Prostate gland (tissue), 2 donors: ENCODE measurements at places on chromosomes 2 and 18. TPM values are rescaled to one million over a fixed set of nuclear protein-coding genes. Genes with fewer than 3 reads are reported as not detected.
A peak's percentile ranks its signal among the peaks of the same experiment; 100 is the strongest.

DNA sequence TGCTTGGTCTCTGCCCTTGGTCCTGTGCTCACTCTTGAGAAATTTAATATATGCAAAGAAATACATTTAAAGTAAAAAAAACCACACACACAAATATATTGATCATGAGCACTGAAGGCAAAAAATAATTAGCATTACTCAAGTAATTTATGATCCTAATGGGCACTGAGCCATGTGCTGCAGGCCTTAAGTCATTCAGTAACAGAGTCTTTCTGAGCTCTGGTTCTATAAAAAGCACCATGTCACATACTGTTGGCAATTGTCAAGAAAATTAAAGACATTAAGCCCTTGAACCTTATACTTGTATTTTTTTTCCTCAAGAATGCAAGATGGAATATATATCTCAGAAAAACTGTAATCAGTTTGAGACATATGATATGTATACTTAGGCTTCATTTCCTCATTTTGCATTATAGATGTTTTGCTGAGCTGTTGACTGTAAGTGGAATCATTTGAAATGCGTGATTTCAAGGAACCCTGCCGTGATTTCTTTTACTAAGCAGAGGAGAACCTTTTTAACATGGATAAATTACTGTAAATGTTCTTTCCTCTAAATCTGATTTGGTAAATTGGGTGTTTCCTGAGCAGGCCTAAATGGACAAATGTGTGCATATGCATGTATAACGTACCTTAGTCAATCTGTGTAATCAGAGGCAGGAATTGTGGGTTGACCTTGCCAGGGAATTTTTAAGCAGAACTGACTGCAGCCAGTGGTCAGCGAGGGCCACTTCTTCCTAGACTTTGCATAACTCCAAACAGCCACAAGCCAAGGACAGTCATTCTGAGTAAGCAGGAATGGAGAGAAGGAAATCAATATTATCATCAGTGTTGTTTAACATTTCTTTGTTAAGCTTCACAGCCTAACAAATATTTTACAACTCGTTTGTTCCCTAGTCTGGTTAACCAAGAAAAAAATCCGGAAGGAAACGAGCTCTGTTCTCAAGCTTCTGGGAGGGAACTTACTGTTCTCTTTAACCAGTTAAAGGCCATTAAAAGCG is 191.5 kb upstream of the ATP5MC3 start:
- no peak for DNase-seq
- H3K4me3 ChIP-seq: no peak overlapping the region
- H3K27me3 ChIP-seq: no peaks in the 10 kb centered on the region
- H3K27ac ChIP-seq: no peak overlapping the region
- H3K4me1 ChIP-seq: no peaks in the 10 kb centered on the region

DNA sequence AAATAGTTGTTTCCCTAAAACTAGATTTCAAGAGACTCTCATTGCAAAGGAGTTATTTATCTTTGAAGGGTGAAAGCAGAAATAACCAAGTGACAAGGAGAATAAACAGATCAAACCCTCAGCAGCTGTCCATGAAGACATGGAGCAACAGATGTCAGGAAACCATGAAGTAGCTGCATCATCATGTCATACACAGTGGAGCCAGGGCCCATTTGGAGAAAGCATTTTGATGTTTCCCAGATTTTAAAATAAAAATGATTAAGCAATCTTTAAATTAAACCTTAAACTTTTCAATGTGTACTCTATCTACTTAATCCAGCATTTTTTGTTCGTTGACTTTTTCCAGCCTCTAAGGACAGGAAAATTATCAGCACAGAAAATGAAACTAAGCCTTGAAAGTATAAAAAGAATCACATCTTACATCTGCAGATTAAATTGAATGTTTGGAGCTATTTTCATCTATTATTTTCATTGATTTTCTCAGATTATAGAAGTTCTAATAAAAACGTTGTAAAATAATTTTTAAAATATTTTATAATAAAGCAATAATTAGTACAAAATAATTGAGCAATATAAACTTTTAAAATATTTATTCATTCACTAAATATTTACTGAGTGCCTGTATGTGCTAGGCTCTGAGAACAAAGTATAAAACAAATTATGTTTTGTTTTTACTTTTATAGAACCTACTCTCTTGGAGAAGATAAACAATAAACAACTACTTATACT is 860.1 kb downstream of the BCL11A start:
- H3K27me3 ChIP-seq: no peaks in the 10 kb centered on the region
- DNase-seq: no peak
- H3K4me1 ChIP-seq: no peaks in the 10 kb centered on the region

GRCh38 chr2:17093712-17094111 is 424.5 kb downstream of the RAD51AP2 start:
- H3K36me3 ChIP-seq: no peaks in the 10 kb centered on the region
- no peaks in the 10 kb centered on the region for H3K27me3 ChIP-seq
- no peak overlapping the region for H3K4me3 ChIP-seq
- no peak overlapping the region for H3K27ac ChIP-seq

GRCh38 chr2:96261328-96262003 is 4.3 kb downstream of the TMEM127 start:
- no peak overlapping the region for H3K4me3 ChIP-seq
- no peak for DNase-seq
- no peaks in the 10 kb centered on the region for H3K36me3 ChIP-seq
- H3K27me3 ChIP-seq: no peaks in the 10 kb centered on the region

DNA sequence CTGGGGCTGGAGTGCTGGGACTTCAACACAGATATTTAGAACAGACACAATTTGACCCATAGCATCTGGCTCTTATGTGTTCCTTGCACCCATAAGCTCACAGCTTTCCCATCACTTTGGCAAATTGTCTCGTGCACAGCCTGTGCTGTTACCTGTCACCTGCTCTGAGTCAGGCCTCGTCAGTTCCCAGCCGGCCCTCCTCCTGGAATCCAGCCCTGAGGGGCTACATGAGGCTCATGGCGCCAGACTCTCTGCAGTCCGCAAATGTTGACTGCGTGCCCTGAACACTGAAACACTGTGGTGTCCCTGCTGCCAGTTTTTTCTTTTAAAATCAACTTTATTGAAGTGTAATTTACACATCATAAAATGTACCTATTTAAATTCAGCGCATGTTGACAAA is 65.4 kb upstream of the BZW1 start:
- no peaks in the 10 kb centered on the region for H3K27me3 ChIP-seq
- H3K27ac ChIP-seq: peak overlapping the region; percentile 77
- H3K36me3 ChIP-seq: no peaks in the 10 kb centered on the region

GRCh38 chr2:100895402-100895801 is 75.5 kb downstream of the NPAS2 start:
- H3K27ac ChIP-seq: no peak overlapping the region
- H3K36me3 ChIP-seq: no peaks in the 10 kb centered on the region
- no peaks in the 10 kb centered on the region for H3K27me3 ChIP-seq
- H3K4me3 ChIP-seq: no peak overlapping the region
- peak; percentile 33 for DNase-seq

DNA sequence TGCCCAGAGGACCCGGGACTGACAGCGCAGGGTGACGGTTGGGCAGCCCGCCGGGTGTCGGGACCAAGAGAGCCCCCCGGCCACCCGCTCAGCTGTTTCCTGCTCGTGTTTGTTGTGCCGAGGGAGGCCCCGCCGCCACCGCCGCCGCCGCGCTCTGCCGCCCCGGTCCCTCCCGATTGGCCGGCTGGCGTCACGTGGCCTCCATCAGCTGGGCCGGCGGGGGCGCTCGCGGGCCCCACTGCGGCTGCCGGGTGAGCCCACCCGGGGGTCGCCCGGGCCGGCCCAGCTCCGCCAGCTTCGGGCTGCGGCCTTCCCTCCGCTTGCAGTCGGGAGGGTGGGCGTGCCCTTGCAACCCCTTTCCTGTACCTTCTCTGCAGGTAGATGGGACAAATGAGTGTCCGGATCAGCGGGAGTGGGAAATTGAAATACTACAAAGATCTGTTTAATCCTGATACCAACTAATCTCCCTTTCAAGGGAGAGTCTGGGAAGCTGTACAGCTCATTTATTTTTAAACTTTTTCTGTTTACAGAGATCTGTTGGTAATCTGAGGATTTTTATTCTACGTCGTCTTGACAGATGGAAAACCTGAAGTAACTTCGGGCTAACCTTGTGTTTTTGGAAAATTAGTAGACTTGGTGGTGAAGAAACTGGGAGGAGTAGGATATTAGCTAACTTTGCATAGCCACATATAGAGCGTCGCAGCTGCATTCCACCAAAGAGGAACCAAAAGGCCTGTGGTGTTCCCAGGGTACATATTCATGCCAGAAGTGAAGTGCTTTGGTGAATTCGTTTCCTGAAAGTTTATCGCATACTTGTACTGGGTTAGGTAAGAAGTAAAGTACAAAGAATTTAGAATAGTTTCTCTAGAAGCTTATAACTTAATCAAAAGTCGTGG is 1.2 kb downstream of the YPEL5 start:
- no peaks in the 10 kb centered on the region for H3K27me3 ChIP-seq
- peak overlapping the region; percentile 100 for H3K27ac ChIP-seq
- peak; percentile 77 for DNase-seq
- H3K4me1 ChIP-seq: peaks cover 12% of the 10 kb centered on the region
- no peaks in the 10 kb centered on the region for H3K36me3 ChIP-seq

GRCh38 chr2:45554742-45555140 is 56.3 kb downstream of the SRBD1 start:
- no peak overlapping the region for H3K27ac ChIP-seq
- no peak for DNase-seq
- no peaks in the 10 kb centered on the region for H3K27me3 ChIP-seq
- H3K4me3 ChIP-seq: no peak overlapping the region

GRCh38 chr18:24924066-24924716 is 427.8 kb downstream of the ZNF521 start:
- no peaks in the 10 kb centered on the region for H3K36me3 ChIP-seq
- no peak overlapping the region for H3K27ac ChIP-seq
- no peaks in the 10 kb centered on the region for H3K27me3 ChIP-seq
- no peak overlapping the region for H3K4me3 ChIP-seq
- DNase-seq: no peak

DNA sequence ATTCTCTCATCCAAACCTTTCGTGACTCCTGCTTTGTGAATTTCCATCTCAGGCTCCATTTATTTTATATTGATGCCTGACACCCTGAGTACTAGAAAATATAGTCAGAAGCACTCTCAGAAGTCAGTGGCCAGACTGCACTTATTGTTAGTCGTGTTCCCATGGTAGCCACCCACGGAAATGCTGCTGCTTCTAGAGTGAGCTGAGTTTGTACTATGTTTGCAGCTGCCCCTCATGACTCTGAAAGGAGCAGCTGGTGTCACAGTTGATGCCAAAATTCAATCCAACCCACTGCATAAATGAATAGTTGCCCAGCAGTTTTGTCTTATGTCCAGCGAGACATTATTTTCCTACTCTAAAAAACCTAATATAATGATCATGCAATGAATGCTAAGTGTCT is 265.2 kb upstream of the SPHKAP start:
- no peak for DNase-seq
- no peaks in the 10 kb centered on the region for H3K27me3 ChIP-seq
- H3K36me3 ChIP-seq: no peaks in the 10 kb centered on the region

DNA sequence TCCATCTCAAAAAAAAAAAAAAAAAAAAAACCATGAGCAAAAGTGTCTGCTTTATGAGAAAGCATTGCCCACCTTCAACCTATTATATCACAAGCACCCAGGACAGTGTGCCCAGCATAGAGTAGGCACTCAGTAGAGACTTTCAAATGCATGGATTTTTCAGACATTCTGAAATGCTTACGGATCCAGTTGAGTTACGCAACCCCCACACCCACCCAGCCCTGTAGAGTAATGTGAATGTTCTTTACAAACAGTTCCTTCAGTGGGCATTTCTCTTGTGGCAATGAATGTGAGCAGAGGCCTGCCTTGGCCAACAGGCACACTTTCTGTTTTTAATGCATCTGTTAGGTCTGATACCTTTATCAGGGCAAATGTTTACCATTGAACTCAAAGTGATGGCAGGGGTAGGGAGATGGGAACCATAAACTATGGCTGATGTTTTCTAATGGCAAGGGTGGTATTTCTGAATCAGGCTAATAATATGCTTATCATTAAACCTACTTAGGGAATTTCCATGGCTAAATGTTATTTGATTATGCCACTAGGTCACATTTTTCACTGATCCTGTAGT is 65.0 kb upstream of the RPL31 start:
- H3K27me3 ChIP-seq: no peaks in the 10 kb centered on the region
- H3K4me1 ChIP-seq: no peaks in the 10 kb centered on the region
- H3K27ac ChIP-seq: no peak overlapping the region
- no peak for DNase-seq
- no peaks in the 10 kb centered on the region for H3K36me3 ChIP-seq

- no peaks in the 10 kb centered on the region for H3K4me1 ChIP-seq
- H3K36me3 ChIP-seq: no peaks in the 10 kb centered on the region
- H3K4me3 ChIP-seq: no peak overlapping the region
- H3K27ac ChIP-seq: no peak overlapping the region
These were observed 284.6 kb downstream of the SP3 start for GRCh38 chr2:173680574-173680973.

DNA sequence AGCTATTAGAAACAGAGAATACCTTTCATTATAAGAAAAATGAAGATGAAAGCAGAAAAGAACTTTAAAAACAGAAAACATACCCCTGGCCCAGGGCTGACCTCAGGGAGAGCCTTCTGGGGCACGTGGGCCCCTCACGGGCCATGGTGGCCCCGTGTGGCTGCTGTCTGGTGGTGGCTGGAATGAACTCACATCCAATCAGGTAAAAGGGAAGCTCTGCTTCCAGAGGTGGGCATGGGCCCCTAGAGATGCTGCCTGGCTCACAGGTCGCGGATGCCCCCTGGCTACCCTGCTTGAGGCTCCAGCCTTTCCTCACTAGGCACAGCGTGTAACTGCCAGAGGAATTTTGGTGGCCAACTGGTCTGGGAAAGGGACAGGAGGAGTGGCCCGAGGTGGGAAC is 16.6 kb downstream of the SNORC start:
- H3K36me3 ChIP-seq: no peaks in the 10 kb centered on the region
- H3K4me3 ChIP-seq: no peak overlapping the region
- DNase-seq: no peak
- H3K27me3 ChIP-seq: no peaks in the 10 kb centered on the region

DNA sequence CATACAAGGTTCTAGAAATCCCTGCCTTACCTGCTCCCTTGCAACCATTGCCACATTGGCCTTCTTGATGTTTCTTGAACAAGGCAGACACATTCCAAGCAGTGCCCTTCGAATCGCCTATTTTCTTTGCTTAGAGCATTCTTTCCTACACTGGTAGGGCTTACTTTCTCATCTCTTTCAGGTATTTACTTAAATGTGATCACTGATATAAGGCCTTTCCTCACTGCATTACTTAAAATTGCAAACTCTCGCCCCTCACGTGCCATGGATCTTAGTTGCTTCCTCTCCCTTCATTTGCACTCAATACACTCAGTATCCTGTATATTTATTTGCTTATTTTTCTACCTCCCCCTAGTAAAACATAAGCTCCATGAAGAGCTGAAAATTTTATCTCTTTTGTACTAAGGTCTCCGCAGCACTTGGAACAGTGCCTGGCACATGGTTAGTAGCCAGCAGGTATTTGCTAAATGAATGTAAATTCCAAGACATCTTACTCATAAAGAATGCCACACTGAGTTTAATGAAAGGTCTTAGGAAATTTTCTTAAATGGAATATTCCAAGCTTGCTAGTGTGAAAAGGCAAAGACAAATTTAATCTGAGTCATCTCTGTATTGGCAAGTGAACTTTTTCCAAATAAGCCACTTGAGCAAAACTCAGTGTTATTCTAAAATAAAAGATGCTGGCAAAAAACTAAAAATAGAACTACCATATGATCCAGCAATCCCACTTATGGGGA is 42.4 kb upstream of the FIGN start:
- DNase-seq: no peak
- H3K27ac ChIP-seq: no peak overlapping the region
- no peaks in the 10 kb centered on the region for H3K36me3 ChIP-seq
- H3K4me1 ChIP-seq: no peaks in the 10 kb centered on the region
- no peak overlapping the region for H3K4me3 ChIP-seq
- H3K27me3 ChIP-seq: no peaks in the 10 kb centered on the region

SERPINB3 gene
- 8.8 TPM for total RNA-seq

POTEC gene
- total RNA-seq: 6.5 TPM

SRD5A2 gene
- 5.0 TPM for total RNA-seq

TSPYL6 gene
- total RNA-seq: not detected

CXCR2 gene
- not detected for total RNA-seq

POTEE gene
- total RNA-seq: 8.6 TPM
